ENCODE measurements at places on chromosomes 6 and 20.

DNA sequence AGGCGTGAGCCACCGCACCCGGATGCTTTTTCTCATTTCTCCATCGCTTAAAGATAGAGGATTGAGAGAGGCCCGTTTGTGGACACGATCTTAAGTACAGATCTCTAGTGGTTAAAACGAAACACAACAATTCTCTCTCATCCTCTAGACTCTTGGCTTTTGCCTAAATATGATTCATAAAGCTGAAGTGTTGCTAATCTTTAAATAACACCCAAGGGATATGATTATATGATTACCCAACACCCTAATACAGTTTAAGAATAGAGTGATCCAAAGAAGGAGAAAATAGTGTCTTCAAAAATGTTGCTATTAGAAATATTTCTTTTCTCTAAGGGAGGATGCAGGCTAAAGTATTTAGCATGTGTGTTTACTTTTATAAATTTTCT, 50.4 kb downstream of the MTHFD1L start:
- no peak for DNase-seq

DNA sequence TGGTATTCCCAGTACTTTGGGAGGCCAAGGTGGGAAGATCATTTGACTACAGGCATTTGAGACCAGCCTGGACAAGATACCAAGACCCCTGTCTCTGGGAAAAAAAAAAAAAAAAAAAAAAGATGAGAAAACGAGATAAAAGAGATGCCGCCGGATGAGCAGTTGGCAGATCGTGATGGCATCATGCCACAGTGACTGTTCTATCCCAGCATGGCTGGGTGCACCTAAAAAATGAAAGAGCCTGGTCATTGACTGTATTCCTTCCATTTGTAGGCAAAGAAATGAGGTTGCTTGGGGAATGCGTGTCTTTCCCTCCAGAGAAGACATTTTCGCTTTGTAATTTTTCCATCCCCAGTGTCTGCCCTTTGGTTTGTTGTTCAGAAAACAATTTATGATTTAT, 12.9 kb downstream of the AKAP12 start:
- DNase-seq = no peak

DNA sequence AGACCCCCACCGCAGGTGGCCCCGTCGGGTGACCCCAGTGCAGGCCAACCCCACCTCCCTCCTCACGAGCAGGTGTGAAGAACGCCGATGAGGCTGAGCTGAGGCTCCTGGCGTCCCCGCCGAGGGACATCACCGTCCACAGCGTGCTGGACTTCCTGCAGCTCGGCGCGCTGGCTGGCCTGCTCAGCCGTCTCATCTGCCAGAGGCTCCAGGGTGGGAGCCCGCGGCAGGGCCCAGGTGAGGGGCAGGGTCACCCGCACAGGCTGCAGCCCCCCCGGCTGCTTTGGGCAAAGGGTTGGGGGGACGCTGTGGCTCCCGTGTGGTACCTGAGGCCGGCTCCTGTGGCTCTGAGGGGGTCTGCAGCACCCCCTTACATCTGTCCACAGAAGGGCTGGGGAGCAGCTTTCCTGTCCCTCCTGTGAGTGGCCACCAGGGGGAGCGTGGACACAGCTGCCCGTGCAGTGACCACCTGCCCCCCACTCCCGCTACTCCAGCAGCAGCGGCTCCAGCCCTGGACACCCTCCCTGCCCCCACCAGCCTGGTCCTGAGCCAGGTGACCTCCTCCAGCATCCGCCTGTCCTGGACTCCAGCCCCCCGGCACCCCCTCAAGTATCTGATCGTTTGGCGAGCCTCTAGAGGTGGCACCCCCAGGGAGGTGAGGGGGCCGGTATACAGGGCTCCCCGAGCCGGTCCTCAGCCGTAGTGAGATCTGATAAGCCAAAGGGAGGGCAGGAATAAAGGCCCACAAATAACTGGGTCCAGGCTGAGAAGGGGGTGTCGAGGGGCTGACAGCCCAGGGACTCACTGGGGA, 16.5 kb downstream of the COL20A1 start:
- no peak for DNase-seq

DNA sequence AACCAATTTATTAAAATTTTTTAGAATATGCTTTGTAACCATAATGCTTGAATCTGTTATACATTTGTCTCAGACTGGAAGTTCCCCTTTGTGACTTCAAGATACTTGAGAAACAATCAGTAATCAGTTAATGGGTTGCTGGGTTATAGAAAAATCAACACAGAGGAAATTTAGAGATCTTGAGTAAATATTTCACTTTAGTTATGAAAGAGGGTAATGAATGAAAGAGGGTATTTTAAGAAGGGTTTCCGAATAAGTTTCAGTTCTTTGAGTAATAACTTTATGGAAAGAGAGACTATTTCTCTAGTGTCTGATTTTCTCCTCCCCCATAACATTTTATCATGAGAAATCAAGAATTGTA, 21.4 kb downstream of the ZFAND3 start:
- DNase-seq = no peak

GRCh38 chr6:19983374-19983773, 146.2 kb downstream of the ID4 start:
- DNase-seq = no peak

GRCh38 chr20:53848304-53848703, 222.1 kb downstream of the BCAS1 start:
- no peak for DNase-seq

- DNase-seq = no peak
Observed at GRCh38 chr6:35469751-35470662, 1.8 kb downstream of the RPL10A start.

DNA sequence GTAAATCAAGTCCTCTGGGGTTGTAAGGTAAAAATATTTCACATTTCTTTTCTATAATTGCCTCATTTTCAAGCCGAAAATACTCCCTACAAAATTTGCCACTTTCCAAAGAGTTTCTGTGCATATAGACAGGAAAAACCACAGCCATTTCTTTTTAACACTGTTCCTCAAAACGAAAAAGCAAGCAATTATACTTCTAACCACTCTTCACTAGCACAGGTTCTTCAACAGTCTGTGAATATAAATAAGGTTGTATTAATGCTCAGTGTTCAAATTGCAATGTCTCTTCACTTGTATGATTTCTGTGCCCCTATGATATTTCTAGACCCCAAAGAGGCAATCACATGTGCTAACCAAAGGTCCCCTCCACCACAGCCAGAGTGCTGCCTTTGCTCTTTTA, 206.0 kb downstream of the SIM1 start:
- no peak for DNase-seq

DNA sequence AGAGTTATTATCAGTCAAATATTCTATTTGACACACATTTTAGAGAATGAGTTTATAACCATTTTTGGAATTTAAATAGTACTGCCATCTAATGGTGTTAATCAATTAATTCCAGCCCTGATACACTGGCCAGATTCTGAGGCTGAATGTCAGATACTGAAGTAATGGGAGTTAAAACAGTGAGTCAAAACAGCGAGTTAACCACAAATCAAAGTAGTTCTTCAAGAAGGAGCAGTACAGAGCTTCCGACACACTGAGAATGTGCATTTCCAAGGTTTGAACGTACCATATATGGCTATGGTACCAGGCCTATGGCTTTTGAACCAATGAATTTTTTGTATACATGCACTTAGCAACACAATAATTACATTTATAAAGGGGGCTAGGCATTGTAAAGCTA, 11.3 kb upstream of the CEP43 start:
- no peak for DNase-seq

GRCh38 chr20:4571759-4572531, 149.8 kb upstream of the PRND start:
- no peak for DNase-seq

- DNase-seq = peak; percentile 15
Observed at GRCh38 chr6:37517411-37517812, 17.7 kb upstream of the CCDC167 start.

- DNase-seq = no peak
Observed at GRCh38 chr20:50009521-50010454, 27.0 kb downstream of the SNAI1 start.

- no peak for DNase-seq
Observed at GRCh38 chr6:88870717-88871330, 92.6 kb downstream of the RNGTT start.

GRCh38 chr6:97077380-97077779, 152.9 kb downstream of the KLHL32 start:
- no peak for DNase-seq

GRCh38 chr6:38566295-38567030, 73.3 kb downstream of the BTBD9 start:
- no peak for DNase-seq

GRCh38 chr6:35686436-35686835, 2.3 kb downstream of the FKBP5 start:
- DNase-seq = no peak

DNA sequence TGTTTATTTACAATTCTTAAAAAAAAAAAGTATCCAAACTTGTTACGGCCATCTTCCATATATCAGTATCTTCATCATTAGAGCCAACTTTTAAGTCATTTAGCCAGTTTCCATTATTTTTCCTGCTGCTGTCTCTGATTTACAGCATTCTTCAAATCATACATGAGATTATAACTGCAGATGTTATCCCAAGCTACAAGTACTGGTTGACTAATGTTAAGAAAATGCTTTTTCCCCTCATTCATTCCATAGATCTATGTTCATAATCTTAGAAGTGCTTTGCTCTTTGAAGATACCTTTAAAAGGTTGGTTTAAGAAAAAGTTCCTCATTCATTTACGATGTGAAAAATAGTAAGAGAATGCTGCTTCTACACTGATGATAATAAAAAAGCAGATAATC, 158.7 kb downstream of the RNGTT start:
- DNase-seq = no peak

GRCh38 chr6:15644904-15645303, 17.9 kb downstream of the DTNBP1 start:
- DNase-seq = no peak

Measured in BJ (cell line).